Stimulated activated CD8-positive, alpha-beta memory T cell treated with anti-CD3 and anti-CD28 coated beads, Interleukin-15, amount 100 ng/mL, for 4 hours (primary cell): ENCODE measurements at places on chromosomes 1 and 21.

GRCh38 chr1:23799570-23800399, 769 bp downstream of the GALE start:
- no peak for DNase-seq

DNA sequence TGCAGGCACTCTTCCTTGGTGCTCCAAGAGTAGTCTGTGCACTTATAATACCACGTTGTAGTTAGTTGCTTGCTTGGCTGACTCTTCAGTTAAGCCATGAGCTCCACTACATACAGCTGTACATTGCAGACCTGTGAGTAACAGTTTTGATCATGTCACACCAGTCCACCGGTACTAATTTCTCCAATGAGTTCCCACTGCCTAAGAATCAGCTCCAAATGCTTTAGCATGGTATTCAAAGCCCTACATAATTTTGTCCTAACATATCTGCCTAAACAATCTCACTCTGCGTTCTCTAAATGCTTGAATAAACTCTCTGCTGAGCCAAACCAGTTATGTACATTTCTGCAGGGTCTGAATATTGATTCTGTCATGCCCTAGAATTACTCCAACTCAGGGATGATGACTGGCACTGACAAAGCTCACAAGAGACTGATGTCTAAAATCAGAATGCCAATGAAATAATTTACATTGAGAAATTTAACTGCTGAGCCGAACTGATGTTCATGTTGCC, 200.7 kb downstream of the LHX8 start:
- DNase-seq: no peak

GRCh38 chr1:147169840-147170674, 2.2 kb downstream of the PRKAB2 start:
- no peak for DNase-seq

DNA sequence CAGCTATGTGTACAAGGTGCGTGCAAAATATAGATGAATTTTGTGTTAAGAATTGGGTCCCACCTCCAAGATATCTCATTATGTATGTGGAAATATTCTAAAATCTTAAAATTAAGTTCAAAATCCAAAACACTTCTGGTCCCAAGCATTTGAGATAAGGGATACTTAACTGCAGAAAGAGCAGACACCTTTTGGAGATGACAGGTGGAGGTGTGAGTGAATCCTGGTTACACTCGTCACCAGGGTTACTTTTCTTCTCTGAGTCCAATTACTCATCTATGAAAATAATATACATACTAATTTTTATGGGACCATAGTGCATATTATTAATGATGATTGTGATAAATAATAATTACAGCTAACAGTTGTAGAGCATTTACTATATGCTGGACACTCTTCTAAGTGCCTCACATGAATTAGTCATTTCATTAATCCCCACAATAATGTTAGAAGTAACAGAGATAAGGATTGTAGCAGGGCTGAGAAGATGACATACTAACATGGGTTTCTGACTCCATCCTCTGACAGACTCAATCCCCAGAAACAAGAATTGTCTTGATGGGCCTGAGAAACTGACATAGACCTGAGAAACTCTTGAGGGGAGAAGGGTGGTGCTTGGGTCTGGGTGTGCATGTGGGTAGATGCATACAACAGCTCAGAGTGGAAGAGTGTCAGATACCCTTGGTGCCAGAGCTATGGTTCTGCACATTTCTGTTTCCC, 8.3 kb upstream of the FASLG start:
- DNase-seq: no peak

DNA sequence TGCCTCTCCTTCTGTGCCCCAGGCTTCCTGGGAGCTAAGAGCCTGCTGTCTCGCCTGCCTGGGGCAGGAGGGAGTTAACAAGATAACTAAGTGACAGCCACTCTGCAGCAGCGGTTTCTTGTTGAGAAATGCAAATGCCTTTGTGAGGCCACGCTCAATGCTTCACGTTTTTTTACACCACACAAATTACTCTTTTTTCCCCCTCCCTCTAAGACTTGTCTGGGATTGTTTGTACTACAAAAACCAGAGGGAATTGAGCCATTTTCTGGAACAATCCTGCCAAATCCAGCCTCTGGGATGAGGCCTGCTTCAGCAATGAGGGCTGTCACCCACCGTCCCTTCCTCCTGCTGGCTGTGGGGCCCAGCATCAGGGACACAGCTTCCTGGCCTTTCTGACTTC, 119.6 kb downstream of the ACTL8 start:
- DNase-seq: no peak

GRCh38 chr1:89550995-89551394, 26.4 kb downstream of the LRRC8B start:
- no peak for DNase-seq

GRCh38 chr1:10622910-10623685, 148.3 kb downstream of the PEX14 start:
- DNase-seq: no peak

DNA sequence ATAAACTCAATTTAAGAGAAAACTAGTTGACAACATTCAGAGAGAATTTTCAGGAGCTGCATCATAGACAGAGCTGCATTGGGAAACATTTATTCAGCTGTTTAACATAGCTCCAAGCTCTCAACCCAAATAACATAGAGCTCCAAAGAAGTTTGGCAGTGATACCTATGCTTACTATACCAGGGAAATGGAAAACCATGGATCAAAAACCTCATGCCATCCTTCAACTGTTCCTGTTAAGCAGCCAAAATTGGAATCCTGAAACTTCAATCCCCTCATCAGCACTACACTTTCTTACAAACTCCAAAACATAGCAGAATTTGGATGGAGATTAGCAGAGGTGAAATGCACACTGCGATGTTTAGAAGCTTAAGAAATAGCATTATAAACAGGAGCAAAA, 164.4 kb downstream of the USH2A start:
- no peak for DNase-seq

DNA sequence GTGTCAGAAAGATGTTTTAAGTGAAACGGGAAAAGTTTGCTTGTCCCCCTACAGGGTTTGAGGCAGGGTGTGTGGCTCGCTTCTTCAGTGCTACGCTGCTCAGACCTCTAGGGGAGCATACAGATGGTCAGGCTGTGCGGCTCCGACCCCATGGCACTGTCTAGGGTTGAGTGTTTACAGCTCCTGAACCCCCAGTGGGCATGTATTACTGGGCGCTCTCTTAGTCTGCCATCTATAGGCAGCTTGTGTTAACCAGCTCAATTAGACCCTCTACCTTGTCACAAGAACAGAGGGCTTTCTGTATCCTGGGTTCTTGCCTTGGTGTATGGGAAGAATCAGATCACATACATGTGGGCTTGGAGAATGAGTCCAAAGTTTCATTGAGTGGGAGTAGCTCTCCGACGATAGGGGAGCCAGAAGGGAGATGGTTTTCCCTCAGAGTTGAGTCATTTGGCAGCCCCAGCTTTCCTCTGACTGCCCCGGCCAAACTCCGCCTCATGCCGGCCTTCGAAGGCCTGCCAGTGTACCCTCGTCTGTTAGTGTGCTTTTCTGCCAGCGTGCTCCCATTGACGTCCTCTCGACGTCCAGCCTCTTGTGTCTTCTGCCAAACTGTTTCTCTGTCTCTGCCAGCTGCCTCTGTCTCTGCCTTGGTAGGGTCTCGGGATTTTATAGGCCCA, 38.6 kb upstream of the ADGRL4 start:
- DNase-seq: no peak

DNA sequence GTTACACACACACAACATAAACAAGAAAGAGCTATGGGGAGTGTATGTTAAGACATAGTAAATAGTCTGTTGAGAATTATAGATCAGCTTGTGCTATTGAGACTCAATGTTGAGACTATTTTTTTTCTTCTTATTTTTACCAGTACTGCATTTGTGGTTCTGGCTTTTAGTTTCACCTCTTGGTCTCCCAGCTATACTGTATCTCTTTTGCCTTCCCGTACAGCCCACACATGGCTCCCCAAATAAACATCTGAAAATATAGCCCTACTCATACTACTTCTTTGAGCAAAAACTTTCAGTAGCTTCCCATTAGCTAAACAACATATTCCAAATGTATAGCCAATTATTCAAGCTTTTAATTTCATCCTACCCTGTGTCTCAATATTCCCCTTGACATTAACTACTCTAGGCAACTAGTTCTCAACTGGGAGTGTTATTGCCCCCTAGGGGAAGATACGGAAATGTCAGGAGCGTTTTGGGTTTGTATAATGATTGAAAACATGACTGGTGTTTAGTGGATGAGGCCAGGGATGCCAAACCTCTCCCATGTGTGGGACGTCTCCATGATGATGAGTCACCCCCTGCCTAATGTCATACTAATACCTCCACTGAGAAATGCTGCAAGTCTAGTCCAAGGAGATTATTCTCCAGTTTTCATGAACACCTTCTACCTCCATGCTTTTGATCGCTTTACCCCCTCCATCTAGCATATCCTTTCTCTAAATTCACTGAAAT, 6.8 kb downstream of the RPE65 start:
- no peak for DNase-seq

DNA sequence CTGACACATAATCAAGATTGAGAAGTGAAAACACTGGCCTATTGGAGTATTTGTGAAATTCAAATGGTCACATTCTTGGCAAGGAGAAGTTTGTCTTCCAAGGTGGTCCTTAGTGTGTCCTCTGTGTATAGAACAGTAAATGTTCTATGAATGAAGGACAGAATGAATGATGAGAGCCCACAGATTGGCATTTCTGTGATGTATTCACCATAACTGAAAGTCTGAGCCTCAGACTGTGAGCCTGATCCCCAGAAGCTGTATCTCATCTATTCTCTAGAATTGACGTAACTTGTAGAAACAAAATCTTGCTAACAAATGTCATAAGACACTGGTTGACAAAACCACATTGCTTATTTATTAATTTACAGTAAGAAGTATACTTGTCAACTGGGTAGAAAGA, 111.5 kb upstream of the ETV3 start:
- DNase-seq: no peak
